ENCODE measurements at places on chromosomes 13 and 19.

DNA sequence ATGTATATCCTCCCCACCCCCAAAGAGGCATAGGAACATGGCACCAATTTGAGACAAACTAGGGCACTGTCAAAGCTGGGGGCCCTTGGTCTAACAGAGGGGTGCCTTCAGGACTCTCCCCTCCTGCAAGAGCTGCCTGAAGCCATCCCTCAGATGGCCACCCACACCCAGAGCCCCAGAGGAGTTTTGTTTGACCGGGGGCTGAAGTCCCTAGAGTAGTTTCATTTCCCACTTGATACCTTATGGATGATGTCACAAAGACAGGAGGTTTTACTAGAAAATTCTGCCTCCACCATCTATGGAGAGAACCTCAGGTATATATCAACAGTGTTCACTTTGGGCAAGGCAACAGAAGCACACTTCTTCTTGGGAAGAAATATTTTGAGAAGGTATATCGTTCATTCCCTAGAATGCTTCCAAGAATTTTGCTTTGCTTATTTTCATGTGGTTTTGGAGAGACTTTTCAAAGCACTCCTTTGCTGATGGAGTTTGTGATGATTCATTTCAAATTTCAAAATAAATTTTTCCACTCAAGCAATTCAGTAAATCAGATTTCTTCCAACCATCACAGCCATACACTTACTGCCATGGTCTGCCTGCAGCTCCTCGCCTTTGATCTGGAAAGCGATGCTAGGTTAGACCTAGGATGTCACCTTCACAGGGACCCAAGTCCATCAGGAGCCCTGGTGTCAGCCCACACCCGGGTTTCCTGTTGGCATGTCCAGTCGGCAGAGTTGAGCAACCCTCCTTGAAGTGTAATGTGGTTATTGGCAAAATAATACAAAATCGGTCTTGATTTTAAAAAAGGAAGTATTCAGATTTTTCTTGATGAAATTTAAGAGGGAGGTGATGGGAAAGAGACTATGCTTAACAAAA is 207.0 kb downstream of the SHISA2 start:
- DNase-seq = no peak

DNA sequence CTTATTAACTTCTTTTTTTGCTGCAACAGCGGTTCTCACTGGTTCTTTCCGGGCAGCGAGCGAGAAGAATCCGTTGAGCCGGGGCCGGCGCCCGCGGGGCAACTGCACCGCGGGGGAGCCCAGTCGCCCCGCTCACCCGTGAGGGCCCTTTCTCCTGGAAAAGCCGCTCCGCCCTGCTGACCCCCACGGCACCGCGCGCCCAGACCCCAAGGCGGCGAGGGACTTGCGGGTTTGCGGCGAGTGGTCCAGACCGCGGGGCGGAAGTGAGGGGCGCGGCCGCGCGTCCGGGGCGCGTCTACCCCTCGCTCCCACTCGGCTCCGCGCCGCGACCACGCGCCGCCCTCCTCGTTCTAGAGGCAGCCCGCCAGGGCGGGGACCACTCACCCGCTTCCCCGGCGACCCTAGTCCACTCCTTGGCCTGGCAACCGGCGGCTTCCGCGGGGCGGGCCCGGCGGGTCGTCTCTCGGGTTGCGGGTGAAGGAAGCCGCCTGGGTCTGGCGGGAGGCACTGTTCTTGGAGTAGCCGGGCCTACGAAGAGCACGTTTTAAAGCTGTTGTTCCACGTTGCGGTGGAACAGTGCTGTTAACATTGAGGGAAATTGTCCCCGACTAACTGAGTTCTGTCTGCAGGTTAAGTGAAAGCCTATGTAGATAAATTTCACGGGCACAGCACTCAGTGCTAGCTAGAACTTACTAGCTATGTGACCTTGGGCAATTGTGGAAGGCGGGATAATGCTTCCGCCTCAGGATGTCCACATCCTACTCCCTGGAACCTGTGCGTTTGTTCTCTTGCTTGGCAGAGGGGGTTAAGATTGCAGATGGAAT is at the start of gene NEK3:
TSS of gene NEK3 (minus strand) at position 439 of the 824 bp plus-strand sequence. CDS start 3,406 bp downstream, outside the sequence.
- DNase-seq = peak; percentile 67

- DNase-seq = no peak
These were observed 495.4 kb downstream of the TBC1D4 start for GRCh38 chr13:74986609-74987008.

DNA sequence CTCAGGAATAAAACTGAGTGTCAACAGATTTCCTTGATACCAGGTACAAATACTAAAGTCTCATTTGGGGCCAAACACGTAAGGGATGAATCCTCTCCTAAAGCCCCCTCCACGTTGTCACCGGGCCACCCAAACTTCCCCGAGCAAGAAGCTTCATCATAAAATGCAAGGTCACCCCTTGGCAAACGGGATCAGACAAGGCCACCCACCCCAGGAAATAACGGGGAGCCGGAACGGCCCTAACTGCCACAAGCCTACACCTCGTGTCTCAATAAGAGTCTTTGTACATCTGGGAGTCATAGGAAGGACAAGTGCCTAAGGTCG is 717 bp downstream of the EEF2 start:
- DNase-seq = no peak

- DNase-seq = no peak
These were observed 10.6 kb upstream of the MTRF1 start for GRCh38 chr13:41273831-41274441.

DNA sequence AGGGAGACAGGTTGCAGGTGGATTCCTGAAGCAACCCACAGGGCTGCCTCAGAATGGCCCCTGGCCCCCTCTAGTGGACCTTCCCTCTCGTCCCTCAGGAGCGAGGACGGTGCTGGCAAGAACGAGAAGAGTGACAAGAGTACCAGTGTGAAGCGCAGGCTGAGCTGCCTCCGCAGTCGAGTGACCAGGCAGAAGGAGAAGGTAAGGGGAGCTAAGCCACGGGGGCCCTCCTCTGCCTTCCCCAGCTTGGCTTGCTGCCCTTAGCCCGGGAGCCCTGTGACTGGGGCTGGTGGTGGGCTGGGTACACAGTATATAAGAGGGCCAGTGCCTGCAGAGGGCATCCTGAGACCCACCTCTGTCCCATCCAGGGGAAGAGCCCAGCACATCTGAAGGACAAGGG is 34.0 kb downstream of the ARHGEF18 start:
- no peak for DNase-seq
